ENCODE measurements at places on chromosomes 7 and 10.

DNA sequence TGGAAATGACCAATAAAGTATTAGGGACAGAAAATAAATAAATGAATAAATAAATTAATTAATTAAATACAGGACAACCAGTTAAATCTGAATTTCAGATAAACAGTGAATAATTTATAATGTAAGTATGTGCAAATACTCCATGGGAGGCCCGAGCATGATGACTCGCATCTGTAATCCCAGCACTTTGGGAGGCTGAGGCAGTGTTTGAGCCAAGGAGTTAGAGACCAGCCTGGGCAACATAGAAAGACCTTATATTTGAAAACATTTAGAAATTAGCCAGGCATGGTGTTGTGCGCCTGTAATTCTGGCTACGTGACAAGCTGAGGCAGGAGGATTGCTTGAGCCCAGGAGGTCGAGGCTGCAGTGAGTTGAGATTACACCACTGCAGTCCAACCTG, 123.7 kb downstream of the CUL2 start:
- no peak for DNase-seq

GRCh38 chr7:130912862-130913638, 179.0 kb upstream of the KLF14 start:
- DNase-seq = peak; percentile 68

- DNase-seq = no peak
Measured at GRCh38 chr10:116402858-116403257, 24.8 kb upstream of the PNLIPRP3 start.

GRCh38 chr7:117034851-117035464, 81.7 kb downstream of the ST7 start:
- no peak for DNase-seq

GRCh38 chr7:91814189-91814588, 66.3 kb downstream of the MTERF1 start:
- DNase-seq = no peak

- no peak for DNase-seq
Measured at GRCh38 chr10:76082232-76082631, 650.8 kb downstream of the LRMDA start.

DNA sequence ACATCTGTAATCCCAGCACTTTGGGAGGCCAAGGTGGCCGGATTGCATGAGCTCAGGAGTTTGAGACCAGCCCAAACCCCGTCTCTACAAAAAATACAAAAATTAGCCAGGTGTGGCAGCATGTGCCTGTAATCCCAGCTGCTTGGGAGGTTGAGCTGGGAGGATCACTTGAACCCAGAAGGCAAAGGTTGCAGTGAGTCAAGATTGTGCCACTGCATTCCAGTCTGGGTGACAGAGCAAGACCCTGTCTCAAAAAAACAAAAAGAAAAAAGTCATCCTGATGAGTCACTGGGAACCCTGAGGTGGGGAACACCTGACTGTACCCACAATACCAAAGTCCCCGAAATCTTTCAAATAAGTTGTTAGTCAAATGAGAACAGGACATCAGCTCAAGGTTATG, 80.0 kb downstream of the NEBL start:
- DNase-seq = no peak

DNA sequence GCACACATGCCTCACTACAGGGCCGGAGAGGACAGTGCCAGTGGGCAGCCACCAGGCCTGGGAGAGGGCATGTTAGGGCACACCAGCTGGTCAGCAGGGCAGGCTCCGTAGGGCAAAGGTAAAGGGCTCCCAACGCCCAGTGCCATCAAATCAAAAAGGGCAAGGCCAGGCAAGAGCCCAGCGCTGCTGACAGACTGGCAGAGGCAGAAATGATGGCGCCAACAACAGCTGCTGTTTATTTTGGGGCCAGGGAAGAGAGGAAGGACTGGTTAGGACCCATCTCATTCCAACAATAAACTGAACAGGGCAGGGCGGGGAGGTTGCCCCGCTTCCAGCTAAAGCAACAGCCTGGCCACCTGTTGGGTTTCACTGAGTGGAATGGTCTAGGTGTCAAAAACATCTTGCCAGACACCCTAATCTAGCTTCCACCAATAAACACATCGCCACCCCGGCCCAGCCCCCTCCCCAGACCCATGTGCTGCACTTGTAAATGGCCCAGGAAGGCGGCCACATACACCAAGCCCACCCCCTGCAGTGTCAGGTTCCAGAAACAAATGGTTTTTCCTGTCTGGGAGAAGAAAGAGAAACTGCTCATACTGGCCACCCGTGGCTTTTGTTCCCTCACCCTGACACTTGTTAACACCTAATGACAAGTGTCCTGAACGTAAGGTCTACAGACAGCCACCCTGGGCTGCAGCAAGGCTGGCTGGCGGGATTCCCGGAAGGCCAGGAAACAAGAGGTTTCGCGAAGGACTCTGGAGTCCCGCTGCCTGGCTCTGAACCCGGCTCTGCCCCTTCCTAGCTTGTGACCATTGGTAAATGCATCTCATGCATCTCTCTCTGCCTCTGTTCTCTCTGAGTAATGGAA, 15.3 kb downstream of the SH3PXD2A start:
- DNase-seq = no peak

- DNase-seq = no peak
Measured at GRCh38 chr7:103094102-103094501, 19.2 kb downstream of the ARMC10 start.
